H1 (cell line): ENCODE measurements at places on chromosomes 1 and 21. TPM values are rescaled to one million over a fixed set of nuclear protein-coding genes. Genes with fewer than 3 reads are reported as not detected.

DNA sequence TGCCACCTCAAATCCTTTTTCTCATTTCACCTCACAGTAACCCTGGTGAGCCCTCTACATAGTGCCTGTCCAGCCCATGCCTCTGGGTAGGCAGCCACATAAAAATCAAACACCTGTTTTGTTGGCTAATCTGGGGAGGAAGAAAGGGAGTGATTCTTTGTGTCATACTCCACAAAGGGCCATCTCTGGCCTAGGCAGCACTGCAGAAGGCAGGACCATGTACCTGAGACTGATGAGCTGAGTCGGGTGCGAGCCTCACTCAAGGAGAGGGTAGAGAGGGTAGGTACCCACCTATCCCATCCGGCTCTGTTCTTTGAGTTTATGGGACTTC is 7.8 kb downstream of the TUFT1 start:
- no peak for DNase-seq

DNA sequence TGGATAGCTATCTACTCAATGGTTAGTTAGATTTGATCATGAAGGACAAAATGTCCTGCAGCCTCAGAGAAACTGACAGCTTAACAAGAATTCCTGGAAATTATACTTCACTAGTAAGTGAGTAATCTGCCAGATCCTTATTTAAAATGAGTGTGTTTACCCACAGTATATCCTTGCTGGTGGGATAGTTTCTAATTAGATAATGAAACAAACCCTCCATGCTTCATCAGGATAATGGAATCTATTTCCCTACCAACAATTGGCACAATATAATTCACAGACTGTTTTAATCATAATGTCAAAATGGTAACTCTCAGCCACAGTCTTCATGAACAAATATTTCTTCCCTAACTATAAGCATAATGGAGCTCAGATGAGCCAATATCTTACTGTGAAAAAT is 239.4 kb upstream of the ST6GALNAC5 start:
- no peak for DNase-seq

Gene TTC39A
- total RNA-seq, result 3.6 and 5.5 TPM in 2 replicates

Gene SRGAP2B
- total RNA-seq, result 35.4 and 39.5 TPM in 2 replicates

DNA sequence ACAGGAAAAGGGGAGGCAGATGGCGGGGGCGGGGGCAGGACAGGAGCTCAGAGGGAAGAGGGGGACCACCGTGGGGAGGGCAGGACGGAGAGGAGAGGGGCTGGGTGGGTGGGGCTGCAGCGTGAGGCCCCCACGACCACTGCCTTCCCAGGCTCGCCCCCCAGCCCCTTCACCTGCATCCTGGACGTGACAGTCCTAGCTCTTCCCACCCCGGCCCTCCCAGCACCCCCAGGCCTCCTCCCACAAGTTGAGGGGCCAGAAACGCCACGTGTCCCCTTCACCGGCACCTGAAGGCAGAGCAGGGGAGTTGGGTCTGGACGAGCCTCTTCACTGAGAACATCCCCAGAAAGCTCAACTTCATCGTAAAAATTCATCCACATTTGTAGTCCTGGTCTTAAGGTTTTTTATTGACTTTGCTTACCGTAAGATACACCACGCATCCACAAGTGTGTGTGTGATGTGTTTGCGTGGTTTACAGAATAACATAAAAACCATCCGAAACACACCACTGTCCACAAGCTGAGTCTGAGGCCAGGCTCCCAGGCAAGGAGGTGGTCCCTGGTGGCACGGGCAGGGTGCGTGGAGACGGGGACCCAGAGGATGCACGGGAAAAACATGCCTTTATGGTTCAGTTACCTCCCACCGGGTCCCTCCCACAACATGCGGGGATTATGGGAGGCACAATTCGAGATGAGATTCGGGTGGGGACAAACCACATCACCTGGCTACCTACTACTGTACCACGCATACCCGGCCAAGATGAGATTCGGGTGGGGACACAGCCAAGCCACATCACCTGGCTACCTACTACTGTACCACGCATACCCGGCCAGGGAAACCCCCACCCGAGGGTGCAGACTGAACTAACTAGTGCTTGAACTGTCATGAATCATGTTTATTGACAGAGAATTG is 13.9 kb upstream of the COL18A1 start:
- DNase-seq, result no peak

DNA sequence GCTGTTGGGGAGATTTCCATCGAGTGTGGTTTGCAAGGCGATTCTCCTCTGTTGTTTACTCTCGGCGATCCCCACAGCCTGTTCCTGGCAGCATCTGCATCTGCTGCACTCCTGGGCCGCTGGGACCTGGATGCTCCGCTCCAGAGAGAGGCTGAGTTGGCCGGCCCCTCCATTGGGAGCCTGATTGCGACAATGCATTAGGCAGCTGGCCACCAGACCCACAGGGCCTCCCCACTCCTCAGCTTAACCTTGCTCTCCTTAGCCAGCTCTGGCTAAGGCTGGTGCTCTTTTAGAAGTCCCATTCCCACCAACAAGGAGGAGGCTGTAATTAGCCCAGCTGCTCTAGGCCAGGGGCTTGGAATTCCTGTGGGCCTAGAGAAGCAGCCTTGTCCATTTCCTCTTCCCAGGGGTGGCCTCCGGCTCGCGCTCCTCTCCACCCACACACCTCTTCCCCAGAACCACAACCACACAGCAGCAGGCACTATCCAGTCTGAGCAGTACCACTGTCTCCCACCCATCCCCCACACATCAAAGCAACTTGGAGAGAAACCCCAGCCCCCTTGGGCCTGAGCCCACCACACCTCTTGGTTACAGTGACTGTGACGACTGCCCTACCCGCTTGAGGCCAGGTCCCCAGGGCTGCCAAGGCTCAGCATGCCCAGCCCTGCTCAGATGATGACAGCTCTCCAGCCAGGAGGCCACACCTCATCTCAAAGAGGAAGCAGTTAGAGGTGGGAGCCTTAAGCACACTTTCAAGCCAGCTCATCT is 193.8 kb upstream of the EDN2 start:
- no peak for DNase-seq

Gene LCK
- total RNA-seq, result 71.6 and 75.3 TPM in 2 replicates

DNA sequence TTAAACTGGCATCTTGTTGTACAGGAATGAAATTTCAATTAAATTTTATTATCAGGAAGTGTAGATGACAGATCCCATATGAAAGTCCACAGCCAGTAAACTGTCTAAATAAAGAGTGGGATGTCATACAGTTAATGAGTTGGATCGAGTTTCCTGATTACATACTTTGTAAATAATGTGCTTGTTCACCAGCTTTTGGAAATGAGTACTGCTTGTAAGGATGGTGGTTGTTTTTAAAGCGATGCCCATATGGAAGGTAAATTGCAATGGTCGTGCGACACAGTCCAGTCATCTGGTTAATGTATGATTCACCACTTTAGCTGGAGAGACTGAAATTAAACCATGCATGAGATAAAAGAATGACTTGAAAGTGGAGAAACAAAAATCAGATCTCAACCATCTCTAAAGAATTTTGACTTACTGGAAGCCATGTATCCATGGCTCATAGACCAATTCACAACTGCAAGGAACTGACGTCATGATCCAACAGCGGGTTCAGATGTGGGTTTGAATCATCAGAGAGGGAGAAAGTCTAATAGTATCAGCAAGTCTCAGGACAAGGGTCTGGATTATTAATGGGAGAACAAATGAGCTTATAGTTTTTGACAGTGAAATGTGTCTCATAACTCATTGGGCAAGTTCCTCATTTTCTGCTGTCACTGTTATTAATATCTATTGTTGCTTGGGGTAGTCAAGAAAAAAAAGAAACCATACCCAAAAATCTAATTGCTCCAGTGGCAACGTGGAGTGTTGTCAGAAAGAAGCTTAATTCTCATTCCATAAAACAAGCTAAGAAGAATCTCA is 49.0 kb downstream of the MAP10 start:
- no peak for DNase-seq

Gene PCP4
- 1.8 and 2.3 TPM in 2 replicates for total RNA-seq
